ENCODE measurements at places on chromosomes 6 and 20.

- H3K27ac ChIP-seq, result no peak overlapping the region
- no peak overlapping the region for H3K4me3 ChIP-seq
- DNase-seq, result no peak
- H3K4me1 ChIP-seq, result no peaks in the 10 kb centered on the region
Measured at GRCh38 chr20:52305024-52305645, 113.6 kb upstream of the ZFP64 start.

- no peak overlapping the region for H3K27ac ChIP-seq
- H3K36me3 ChIP-seq, result no peaks in the 10 kb centered on the region
- H3K4me3 ChIP-seq, result no peak overlapping the region
Measured at GRCh38 chr6:105578179-105578707, 175.4 kb upstream of the PREP start.

DNA sequence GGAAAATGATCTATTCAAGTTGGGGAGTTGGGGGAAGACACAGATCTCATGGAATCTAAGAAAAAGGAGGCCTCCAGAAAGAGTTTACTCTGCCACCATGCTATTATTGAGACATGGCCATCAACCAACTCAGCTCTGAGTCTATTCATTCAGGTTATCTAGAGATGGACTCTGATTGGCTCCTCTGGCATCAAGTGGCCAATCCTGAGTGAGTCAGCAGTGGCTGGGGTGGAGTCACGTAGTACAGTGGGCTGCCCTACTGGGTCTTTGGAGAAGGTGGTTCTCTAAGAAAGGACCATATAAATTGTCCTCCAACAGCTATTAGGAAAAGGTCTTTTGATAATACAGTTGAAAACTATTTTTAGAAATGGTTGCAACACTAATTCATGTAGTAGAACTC lies 42.1 kb downstream of the LYRM2 start:
- H3K27me3 ChIP-seq, result no peaks in the 10 kb centered on the region
- H3K4me1 ChIP-seq, result peaks cover 4% of the 10 kb centered on the region
- DNase-seq, result peak; percentile 17
- H3K4me3 ChIP-seq, result no peak overlapping the region
- H3K27ac ChIP-seq, result no peak overlapping the region
- H3K36me3 ChIP-seq, result no peaks in the 10 kb centered on the region

GRCh38 chr6:161487694-161488093 lies 213.8 kb upstream of the AGPAT4 start:
- H3K4me3 ChIP-seq, result no peak overlapping the region
- no peak overlapping the region for H3K27ac ChIP-seq
- no peaks in the 10 kb centered on the region for H3K36me3 ChIP-seq
- no peaks in the 10 kb centered on the region for H3K27me3 ChIP-seq

GRCh38 chr20:57211406-57211805 lies 55.0 kb downstream of the BMP7 start:
- DNase-seq, result no peak
- H3K27ac ChIP-seq, result no peak overlapping the region
- H3K4me1 ChIP-seq, result peaks cover 30% of the 10 kb centered on the region
- no peaks in the 10 kb centered on the region for H3K36me3 ChIP-seq

All from Caco-2 (cell line).